Activated naive CD4-positive, alpha-beta T cell (primary cell): ENCODE measurements at places on chromosomes 1 and 21.

GRCh38 chr1:53303726-53304515 is 23.9 kb downstream of the LRP8 start:
- DNase-seq, result no peak

- no peak for DNase-seq
These were observed 184.4 kb downstream of the MRPL39 start for GRCh38 chr21:25422610-25423608.

GRCh38 chr21:42495765-42496119 is 282 bp downstream of the RSPH1 start:
- DNase-seq, result no peak

DNA sequence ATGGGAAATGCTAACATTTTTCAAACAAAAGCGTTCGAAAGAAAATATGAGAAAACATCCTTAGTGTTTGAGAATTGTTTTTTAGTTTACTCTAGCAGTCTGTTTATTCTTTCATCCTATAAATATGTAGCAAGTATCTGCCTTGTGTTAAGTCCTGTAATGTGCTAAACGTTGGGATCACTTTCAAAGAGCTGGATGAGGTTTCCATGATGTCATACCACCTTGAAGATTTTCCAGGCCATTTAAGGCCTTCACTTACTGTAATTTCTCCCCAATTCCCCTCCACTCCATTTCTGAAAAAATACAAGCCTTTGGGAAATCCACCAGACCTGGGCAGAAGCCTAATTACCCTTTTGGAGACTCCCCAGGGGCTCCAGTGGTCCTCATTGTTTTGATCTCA is 24.2 kb upstream of the CTBS start:
- no peak for DNase-seq

DNA sequence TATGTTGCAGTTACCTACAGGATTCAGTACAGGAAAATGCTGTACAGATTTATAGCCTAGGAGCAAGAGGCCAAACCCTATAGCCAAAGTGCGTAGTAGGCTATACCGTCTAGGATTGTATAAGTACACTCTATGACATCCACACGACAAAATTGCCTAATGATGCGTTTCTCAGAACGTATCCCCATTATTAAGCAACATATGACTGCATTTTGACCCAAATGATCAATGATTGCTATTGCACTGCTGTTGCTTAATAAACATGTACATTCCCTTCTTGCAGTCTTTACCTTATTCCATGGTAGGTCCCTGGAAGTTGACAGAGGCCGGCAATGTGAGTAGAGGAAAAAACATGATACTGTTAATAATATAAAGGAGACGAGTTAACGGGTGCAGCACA is 33.0 kb downstream of the LRRC8C start:
- no peak for DNase-seq

- DNase-seq, result no peak
These were observed 81.0 kb downstream of the MAN1C1 start for GRCh38 chr1:25697435-25698217.

DNA sequence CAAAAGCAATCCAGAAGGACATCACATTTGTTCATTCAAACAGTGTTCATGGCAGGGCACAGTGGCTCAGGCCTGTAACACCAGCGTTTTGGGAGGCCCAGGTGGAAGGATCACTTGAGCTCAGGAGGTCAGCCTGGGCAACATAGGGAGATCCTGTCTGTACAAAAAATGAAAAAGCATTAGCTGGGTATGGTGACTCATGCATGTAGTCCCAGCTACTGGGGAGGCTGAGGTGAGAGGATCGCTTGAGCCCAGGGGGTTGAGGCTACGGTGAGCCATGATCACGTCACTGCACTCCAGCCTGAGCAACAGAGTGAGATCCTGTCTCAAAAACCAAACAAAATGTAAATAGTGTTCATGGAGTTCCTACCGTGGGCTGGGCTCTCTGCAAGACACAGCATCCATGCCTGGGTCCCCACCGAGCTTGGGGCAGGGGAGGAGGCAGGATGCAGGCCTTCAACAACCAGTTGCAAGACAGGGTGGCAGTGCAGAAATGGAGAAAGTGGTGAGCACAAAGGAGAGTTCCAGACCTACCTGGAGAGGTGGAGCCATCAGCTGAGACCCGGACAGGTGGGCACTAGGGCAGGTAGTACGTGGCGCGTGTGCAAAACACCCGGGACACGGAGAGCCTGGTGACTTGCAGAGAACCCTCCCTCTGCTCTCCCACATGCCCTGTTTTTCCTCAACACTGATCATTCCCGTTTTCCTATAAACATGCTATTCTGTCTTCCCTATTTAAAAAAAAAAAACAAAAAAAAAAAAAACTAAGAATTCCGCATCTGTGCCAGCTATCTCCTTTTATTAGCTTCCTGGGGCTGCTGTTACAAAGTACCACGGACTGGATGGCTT is 138.9 kb downstream of the TOMM20 start:
- no peak for DNase-seq

GRCh38 chr1:156994277-156994676 is 51.3 kb downstream of the ARHGEF11 start:
- no peak for DNase-seq

GRCh38 chr1:29370067-29370466 is 133.7 kb downstream of the PTPRU start:
- DNase-seq, result no peak

GRCh38 chr1:57976216-57976615 is 552.4 kb upstream of the DAB1 start:
- DNase-seq, result no peak
